CD4-positive, alpha-beta T cell treated with Interleukin-10 for 1 hour (primary cell): ENCODE measurements at places on chromosomes 2 and 18.

GRCh38 chr2:62569907-62570841, 64.2 kb upstream of the TMEM17 start:
- no peak for DNase-seq

- no peak for DNase-seq
Observed at GRCh38 chr2:112758711-112759110, 5.7 kb downstream of the CKAP2L start.

DNA sequence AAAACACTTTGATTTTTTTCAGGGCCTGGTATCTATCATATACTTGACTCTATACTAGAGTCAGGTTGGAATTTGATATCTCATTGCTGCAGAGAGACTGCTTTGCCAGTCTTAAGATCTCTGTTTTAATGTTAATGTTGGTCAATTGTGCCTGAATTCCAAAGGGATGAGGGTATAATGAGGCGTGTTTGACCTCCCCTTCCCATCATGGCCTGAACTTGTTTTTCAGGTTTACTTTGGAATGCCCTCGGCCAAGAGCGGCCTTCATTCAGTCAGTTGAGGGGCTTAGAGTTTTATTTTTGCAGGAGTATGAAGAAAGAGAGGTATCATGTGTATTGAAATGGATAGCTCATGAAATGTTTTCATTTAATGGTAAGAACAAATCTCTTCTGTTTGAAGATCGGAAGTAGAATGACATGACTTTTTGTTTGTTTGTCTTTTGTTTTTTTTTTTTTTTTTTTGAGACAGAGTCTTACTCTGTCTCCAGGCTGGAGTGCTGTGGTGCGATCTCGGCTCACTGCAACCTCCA, 119.0 kb downstream of the KIAA1328 start:
- no peak for DNase-seq

GRCh38 chr2:177670791-177671535, 278.4 kb downstream of the AGPS start:
- DNase-seq, result no peak

DNA sequence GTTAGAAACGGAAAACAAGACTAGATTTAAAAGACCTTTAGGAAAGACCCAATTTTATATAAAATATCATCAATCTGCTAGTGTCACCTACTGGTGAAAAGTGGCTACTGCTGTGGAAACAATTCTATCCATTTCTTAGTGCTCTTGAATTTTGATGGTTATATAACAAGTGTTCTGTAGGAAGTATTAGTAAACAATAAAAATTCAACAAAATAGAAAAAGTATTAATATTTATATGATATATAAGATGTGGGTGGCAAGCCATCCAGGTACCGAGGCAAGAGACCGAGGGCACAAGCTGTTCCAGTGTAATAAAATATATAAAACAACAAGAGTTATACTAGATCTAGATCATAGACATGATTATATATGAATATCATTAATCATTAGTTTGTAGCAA, 6.2 kb upstream of the TMEM87B start:
- peak; percentile 74 for DNase-seq

GRCh38 chr18:26506012-26506411, 42.3 kb downstream of the KCTD1 start:
- DNase-seq, result no peak

GRCh38 chr2:42895791-42896135, 103.4 kb upstream of the HAAO start:
- DNase-seq, result no peak

- DNase-seq, result no peak
Observed at GRCh38 chr2:20065885-20066602, 14.6 kb upstream of the LAPTM4A start.

DNA sequence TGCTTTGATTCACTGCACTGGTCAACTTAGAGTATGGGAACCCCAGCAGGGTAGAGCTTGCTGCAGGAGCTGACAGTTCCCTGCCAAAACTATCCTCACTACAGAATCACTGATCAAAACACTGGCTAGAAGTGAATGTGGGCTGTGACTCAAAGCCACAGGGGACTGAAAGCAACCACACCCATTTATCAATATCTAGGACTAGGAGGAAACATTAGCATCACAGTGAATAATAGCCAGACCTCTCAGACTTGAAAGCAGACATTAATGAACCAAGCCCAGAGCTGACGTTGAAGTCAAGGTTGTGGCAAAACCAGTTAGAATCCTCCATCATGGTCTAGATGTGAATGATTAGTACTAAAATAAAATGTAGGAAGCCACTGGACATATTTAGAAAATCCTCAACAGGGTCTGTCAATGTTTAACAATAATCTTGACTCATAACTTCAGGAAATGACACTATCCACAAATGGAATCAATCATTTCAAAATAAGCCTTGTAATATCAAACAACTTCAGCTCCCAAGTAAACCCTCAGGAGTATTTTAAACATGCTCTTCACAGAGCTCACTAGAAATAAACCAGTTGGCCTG, 131.4 kb downstream of the CDH20 start:
- DNase-seq, result no peak

GRCh38 chr2:39409697-39410389, 27.2 kb downstream of the MAP4K3 start:
- no peak for DNase-seq

DNA sequence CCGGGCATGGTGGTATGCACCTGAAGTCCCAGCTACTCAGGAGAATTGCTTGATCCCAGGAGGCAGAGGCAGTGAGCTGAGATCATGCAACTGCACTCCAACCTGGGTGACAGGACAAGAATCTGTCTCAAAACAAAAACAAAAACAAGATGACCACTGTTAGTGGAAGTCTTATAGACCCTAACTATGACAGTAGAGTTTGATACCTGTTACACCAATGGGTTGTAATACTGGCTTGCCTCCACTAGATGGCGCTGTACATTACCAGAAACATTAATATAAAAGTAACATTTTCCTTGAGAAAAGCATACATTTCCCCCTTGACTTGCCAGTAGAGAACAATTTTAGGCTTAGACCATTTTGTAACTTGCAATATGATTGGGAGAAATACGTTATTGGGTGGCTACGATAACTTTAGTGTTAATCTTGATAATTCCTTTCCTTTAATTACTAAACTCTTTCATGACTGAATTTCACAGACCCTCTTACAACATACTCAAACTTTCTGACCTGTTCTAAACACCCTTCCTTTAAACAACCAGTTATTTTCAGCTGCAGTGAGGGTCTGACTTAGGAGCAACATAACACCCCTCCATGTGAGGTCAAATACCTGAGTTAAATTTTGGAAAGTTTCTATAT, 19.5 kb downstream of the SLC25A52 start:
- peak; percentile 58 for DNase-seq

DNA sequence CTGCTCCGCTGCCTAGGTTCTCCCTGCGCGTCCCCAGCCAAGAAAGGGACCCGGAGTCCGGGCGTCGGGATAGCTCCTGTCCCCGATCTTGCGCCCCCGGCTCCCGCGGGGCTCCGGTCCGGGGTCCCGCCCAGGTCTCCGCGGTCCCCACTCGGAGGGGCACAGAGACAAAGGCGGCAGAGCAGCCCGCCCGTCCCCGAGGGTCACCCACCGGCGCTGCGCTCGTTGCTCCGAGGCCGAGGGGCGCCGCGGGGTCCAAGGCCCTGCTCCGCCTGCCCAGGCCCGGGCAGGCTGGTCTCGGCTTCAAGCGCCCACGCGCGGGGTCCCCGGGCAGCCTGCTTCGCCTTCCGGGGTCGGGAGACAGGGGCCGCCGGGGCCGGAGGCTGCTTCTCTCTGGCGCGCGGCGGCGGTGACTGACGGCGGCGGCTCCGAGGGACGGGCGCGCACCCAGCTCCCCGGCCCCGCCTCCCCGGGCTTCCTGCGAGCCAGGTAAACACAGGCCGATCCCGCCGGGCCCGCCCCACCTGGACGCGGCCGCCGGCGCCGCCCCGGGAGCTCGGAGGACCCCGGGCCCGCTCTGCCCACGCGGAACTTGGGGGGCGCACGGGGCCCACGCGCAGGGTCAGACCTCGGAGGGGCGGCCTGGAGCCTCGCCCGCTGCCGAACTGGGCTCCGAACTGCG, at the start of gene MBP:
Gene MBP (minus strand): TSS at position 415 of the 682 bp plus-strand sequence. CDS start 27,522 bp downstream, outside the sequence.
- peak; percentile 69 for DNase-seq

- DNase-seq, result no peak
Observed at GRCh38 chr2:211512806-211513205, 956.4 kb downstream of the CPS1 start.

- DNase-seq, result peak; percentile 34
Observed at GRCh38 chr18:54671291-54671881, 80.3 kb downstream of the DYNAP start.

DNA sequence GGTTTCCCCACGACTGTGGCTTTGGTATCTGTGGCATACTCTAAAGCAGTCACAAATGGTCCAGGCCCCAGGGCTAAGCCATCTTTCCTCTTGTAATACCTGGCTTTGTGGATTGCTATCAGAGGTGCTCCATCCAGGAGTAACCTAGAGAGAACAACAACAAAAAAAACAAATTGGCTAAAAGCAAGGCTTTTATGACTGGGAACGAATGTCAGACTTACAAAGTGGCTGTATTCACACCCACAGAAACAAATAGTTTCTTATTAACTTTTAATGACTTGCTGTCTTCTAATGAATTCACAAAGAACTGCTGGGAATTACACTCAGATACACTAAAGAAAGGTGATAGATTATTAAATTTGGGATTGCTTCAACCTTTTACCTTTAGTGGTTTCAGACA, 35.1 kb downstream of the HDHD2 start:
- DNase-seq, result no peak

GRCh38 chr18:31102941-31103340, 720 bp upstream of the DSC2 start:
- no peak for DNase-seq

GRCh38 chr2:200627110-200627770, 41.4 kb downstream of the AOX1 start:
- no peak for DNase-seq

GRCh38 chr2:41062336-41062735, 610.4 kb upstream of the SLC8A1 start:
- DNase-seq, result no peak

DNA sequence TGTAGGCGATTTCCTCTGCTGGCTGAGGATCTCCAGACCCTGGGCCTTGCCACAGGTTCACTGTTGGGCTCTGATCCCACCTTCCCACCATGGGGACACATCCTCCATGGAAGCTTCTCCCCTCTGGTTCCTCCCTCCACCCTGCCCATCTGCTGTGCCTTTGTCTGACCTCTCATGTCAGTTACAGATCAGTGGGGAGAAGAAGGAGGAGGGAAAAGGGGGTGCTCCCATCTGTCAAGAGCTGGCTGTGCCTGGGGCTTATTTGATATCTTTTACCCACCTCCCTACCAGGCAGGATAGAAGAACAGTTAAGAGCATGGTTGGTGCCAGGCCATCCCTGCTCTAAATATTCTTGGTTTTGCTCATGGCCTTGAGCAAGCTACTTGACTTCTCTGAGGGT, 12.3 kb upstream of the DNAJB2 start:
- no peak for DNase-seq

GRCh38 chr2:168033966-168034365, 213.4 kb downstream of the STK39 start:
- DNase-seq, result no peak

GRCh38 chr2:85697096-85697495, 2.9 kb downstream of the GNLY start:
- DNase-seq, result no peak

DNA sequence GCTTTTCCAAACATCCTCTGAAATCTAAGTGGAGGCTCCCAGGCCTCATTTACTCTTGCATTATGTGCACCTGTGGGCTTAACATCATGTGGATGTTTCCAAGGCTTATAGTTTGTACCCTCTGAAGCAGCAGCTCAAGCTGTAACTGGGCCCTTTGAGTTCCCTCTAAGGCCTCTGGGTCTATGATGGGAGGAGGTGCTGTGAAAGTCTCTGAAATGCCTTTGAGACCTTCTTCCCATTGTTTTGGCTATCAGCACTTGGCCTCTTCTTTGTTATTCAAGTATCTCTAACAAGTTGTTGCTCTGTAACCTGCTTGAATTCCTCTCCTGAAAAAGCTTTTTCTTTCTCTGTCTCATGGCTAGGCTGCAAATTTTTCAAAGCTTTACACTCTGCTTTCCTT, 58.1 kb upstream of the MYT1L start:
- no peak for DNase-seq

- no peak for DNase-seq
Observed at GRCh38 chr18:59987102-59987501, 87.3 kb downstream of the PMAIP1 start.

DNA sequence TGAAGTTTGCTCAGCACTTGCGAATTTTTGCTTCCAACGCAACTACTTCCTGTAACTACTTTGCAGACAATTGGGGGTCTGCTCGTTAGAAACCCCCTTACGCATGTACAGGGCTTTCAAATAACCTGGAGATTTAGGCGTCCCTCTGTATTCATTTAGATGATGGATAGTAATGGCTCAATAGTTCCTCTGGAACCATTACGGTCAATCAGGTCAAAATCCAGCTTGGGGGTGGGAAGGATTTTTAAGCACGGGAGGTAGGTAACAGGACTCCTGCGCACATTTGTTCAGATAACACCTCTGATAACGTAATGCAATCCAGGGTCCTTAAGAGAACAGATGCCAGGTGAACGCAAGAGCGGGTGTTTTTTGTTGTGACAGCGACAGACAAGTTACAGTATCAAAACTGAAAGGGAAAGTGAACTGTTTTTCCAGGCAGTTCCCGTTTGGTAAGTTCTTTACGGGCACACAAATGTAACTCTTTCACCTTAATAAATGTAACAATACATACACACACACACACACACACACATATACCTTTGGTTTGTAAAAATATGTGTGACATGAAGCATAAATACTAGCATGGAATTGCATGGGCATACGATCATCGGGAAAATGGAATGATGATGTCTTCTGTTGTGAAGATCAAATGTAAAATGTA, 3.8 kb upstream of the OSR1 start:
- DNase-seq, result peak; percentile 53

DNA sequence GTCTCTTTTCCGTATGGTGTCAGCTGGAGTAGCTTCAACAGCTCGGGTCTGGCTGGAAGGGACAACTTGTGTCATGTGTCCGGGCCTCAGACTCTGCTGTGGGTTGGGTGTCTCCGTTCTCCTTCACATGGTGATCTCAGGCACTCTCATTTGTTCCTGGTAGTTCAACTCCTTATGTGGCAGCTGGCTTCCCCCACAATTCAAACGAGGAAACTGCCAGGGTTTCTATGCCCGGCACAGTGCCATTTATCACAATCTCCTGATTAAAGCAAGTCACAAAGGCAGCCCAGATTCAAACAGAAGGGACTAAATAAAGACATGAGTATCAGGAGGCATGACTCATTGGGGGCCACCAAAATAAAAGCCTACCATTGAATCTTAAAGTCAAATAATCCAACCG, 22.7 kb downstream of the MRO start:
- no peak for DNase-seq

DNA sequence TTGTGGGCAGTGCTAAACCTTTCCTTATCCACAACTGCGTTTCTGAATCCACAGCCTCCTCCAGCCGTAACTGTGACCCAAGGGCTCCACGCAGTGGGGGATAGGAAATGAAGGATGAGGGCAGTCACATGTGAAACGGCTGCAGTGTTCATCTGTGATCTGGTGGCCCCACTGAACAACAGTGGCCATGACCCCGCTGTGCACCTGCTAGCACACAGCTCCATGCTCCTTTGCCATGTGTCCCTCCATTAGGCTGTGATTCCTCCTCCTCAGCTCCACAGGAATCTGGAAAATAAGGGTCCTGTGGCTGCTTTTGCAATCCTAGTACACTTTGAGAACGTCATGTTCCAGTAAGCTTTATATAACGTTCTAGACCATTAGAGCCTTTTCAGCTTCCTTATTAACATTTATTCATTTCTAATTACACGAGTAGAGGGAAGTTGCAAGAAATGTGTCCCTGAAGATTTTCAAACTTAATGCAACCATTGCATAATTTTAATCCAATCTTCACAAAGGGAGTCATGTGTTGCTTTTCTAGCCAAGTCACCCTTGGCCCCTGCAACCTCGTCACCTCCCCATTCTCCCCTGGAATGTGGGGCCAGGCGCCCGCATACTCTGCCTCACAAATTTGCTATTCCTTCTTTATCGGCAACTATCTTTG, 7.1 kb upstream of the NAPG start:
- no peak for DNase-seq
